Activated naive CD4-positive, alpha-beta T cell (primary cell): ENCODE measurements at places on chromosomes 7 and 10.

- DNase-seq, result no peak
Observed at GRCh38 chr10:122259075-122259466, 12.0 kb upstream of the BTBD16 start.

DNA sequence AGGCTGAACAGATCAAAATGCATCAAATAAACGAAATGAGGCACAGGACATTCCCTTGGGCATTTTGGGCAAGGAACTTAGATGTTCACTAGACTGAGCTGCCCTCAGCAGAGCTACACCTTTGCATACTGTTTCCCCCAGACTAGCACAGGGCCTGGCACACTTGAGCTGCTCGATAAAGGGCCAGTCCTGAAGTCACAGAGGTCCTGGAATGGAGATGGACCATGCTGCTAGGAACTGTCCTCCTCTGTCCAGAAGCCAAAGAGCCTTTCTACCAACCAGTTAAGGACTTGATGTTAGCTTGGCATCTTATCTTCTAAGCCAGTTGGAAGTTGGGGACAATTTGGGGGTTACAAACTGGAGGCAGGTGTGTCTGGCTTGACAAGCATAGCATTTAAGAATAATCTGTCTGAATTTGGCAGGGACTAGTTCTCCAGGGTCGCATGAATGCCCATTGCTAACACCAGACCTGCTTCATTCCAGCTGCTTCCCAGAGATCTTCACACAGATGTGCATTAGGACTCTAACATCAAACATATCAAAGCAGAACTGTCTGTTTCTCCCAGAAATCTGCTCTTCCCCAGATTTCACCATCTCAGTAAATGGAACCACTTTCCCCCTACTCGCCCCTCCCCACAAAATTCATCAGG lies 152.2 kb upstream of the PDE1C start:
- DNase-seq, result no peak

DNA sequence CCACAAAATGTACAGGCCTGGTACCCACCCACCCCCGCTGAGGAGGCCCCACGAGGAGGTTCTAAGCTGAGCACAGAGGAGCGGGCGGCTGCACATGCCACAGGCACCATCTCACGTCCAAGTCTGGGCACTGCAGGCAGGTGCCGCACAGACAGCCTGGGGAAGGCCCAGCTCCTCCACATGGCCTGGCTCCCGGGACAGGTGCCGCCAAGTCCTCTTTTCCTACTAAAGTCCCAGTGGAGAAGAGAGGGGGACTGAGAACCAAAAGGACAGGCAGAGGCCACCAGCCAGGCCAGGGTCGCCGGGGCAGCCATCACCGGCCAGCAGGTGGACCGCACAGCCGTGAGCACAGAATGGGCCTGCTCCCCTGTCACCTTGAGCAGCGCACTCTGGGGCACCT lies 91.1 kb downstream of the MAD1L1 start:
- no peak for DNase-seq

- DNase-seq, result no peak
Observed at GRCh38 chr10:15943426-15943825, 83.1 kb upstream of the MINDY3 start.

DNA sequence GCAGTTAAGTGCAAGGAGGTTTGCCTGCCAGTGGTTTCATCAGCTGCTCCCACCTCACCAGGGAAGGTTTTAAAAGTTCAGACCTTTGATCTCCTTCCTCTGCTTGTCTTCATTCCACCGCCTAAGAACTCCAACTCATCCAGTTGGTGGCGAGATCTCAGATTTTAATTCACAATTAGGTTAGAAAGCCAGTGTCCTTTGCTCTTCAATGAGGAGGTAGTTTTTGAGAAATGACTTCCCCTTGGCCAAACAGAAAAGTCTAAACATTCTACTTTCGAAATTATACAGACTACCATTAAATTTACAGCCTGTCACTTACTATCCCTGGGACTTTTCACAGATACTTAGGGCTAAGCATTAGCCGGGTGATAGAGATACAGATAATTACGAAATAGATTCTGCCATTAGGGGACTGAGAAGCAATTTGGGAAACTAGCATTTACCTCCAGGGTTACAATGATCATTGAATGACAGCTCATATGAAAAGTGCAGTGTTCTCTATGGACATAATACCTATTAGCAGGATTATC lies 513.4 kb upstream of the GHITM start:
- DNase-seq, result no peak

DNA sequence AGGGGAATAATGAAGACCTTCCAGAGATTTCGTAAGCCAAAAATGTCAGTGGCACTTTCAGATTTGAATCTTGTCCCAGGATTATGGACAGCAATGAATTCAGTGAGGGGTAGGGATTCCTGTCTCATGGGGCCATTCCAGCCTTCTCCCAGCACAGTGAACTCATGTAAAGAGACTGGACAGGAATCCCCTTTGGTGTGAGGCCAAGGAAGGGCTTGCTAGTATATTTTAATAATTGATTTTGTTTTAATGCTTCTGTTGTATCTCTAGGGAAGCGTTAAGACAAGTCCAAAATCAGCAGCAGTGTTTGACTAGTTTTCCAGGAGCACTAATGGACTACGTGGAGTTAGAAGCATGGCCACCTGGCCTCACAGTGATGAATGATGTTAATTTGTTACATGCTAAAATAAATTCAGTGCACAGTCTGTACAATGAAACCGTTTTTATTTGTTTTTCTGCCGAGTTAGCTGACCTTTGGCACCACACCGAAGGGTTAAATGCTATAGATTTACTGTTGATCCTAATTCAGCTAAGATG lies 214.0 kb upstream of the DKK1 start:
- DNase-seq, result no peak

- no peak for DNase-seq
Observed at GRCh38 chr10:5365928-5366327, 1.2 kb downstream of the UCN3 start.

DNA sequence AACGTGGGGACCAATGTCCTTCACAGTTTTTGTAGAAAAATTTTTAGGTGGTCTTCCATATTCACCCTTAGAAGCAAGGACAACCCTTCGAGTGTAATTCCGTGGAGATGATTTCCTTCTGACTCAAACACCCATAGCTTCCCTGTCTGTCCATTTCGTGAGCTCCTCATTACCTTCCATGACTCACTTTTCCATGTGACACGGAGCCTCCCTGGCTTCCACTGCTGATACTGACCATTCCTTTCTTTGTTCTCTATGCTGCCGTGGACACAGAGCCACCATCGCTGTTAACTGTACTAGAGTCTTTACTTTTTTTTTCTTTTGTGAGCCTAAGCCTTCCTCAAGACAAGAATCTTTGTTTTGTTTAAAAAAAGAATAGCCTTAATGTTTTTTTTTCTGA lies 12.5 kb upstream of the ARMS2 start:
- no peak for DNase-seq
